ENCODE measurements at places on chromosomes 12 and 14.

- DNase-seq, result no peak
Measured at GRCh38 chr12:50840809-50841487, 1.8 kb upstream of the TMPRSS12 start.

- peak; percentile 74 for DNase-seq
Measured at GRCh38 chr12:116037941-116038837, 239.3 kb downstream of the MED13L start.

- no peak for DNase-seq
Measured at GRCh38 chr12:119363037-119363436, 28.5 kb downstream of the CCDC60 start.

DNA sequence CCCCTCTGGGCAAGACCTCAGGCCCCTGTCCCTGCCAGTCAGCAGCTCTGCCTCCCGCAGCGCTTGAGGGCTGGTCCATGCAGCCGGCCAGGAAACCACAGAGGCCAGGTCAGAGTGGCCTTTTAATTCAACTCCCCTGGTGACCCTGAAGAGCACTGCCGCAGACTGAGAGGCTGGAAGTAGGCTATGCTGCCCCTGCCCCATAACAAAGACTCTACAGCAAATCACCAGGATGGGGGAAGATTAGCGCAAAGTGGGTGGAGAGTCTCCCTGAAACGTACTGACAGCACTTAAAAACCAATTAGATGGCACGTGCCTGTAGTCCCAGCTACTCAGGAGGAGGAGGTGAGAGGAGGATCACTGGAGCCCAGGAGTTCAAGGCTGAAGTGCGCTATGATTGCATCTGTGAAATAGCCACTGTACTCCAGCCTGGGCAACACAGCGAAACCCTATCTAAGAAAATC, 70.5 kb downstream of the ITPK1 start:
- no peak for DNase-seq

- no peak for DNase-seq
Measured at GRCh38 chr12:127509066-127509778, 757.7 kb upstream of the TMEM132C start.

DNA sequence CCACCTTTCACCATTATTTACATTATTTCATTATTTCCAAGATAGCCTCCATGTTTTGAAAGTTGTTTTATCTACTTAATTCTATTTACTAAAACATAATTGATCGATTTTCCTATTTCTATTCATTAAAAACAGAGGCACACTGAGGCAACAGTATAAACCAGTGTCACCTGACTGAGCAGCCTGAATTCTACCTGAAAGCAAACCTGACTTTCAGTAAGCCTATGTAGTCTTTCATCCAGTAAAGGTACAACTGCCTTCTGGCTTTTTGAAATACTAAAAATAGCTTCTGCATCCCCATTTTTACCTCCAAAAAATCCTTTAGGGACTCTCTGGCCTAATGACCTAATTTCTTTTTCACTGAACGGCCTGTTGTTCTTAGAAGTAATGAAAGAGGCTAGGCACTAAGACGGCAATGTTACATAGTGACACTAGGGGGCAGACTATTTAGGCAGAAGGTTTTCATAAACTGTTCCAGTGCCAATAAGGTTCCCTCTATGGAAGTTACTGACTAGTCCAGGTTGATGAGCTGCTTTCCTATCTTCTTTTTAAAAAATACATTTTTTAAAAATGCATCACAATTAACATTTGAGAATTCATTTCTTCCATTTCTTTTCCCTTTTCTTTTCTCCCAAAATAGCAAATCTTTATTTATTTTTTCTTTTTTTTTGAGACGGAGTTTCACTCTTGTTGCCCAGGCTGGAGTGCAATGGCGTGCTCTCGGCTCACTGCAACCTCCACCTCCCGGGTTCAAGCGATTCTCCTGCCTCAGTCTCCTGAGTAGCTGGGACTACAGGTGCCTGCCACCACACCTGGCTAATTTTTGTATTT, 17.5 kb downstream of the ANAPC5 start:
- DNase-seq, result peak; percentile 84

- DNase-seq, result no peak
Measured at GRCh38 chr12:111196532-111196931, 172.4 kb downstream of the PHETA1 start.

DNA sequence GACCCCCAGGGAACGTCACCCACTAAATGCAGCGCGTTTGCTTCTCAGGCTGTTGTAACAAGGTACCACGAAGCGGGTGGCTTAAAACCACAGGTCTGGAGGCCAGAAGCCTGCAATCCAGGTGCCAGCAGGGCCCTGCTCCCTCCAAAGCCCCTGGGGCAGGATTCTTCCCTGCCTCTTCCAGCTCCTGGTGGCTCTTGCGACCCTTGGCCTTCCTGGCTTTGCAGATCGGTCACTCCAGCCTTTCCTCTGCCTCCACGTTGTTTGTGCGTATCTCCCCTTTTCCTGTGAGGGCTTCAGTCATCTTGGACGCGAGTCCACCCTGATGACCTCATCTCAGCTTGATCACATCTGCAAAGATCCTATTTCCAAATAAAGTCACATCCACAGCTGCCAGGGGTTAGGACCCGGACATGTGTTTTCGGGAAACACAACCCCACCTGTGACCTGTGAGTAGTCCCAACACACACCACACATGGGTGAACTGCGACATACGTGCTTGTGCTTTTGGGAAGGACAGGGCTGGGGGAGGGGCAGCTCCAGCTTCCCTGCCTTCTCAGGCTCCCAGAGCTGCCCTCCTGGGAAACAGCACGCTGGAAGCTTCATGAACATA, 114.5 kb upstream of the NCOR2 start:
- DNase-seq, result no peak

- no peak for DNase-seq
Measured at GRCh38 chr12:3332188-3332587, 158.8 kb upstream of the PRMT8 start.

DNA sequence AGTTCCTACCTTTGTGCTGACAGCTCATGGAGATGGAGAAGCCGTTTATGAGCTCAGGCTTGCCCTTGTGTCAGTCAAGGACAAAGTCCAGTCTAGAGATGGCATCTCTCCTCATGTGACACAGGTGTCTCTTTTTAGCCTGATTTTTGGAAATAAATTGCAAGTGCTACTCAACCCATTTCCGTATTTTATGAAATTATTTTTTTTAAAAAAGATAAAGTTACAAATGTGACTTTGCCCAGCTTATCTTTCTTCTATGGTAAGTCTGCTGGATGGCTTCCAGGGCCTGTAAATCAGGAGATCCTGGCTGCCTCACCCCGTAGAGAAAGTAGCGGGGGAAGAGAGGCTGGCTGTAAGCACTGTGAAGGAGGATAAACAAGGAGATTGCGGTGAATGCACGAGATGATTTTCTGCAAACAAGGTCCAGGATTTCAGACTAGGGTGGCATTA, 169.7 kb downstream of the MYRFL start:
- DNase-seq, result peak; percentile 63

- no peak for DNase-seq
Measured at GRCh38 chr12:96534339-96534738, 45.0 kb downstream of the CFAP54 start.

GRCh38 chr14:47277703-47278102, 397.7 kb downstream of the MDGA2 start:
- no peak for DNase-seq

DNA sequence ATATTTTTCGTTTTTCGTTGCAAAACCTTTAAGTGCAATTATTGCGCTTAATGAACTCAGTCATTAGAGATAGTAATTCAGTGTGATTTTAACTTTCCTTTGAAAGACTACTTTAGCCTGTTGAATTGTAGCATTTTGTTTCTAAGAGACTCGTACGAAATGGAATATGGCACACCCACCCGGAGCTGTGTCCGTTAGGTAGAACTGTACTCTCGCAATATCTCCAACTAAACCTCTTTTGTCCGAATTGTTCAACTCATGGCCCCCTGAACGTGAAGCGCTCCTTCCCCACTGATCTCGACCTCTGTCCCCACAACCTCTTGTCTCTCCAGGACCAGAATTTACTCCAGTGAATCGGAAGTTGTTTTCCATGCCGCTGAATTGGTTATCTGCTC, 800 bp downstream of the PCNX4 start:
- DNase-seq, result peak; percentile 23

- DNase-seq, result peak; percentile 35
Measured at GRCh38 chr12:128818065-128819022, 5.4 kb downstream of the SLC15A4 start.

DNA sequence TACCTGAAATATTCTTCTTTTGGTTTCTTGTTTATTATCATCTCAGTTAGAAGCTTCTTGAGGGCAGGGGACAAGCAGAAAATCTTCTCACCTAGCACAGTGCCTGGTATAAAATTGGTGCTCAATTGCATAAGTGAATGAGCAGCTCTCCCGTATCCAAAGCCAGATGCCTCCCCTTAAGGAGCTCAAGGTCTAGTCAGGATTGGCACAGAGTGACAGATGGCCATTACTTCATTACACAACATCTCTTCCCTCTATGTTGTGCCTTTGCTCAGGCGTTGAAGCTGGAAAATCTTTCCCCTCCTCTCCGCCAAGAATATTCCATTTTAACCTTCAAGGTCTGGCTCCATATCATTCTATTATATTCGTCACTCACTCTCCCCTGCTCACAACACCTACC, 3.6 kb downstream of the SLC4A8 start:
- DNase-seq, result no peak
